ENCODE measurements at places on chromosomes 1 and 21. TPM values are rescaled to one million over a fixed set of nuclear protein-coding genes. Genes with fewer than 3 reads are reported as not detected.

TNNI3K gene
- not detected for total RNA-seq

ARTN gene
- not detected for total RNA-seq

CSMD2 gene
- total RNA-seq: not detected

KCNH1 gene
- total RNA-seq: not detected

AADACL3 gene
- not detected for total RNA-seq

OR6K3 gene
- not detected for total RNA-seq

RGS7 gene
- 0.49 TPM for total RNA-seq

FAM163A gene
- total RNA-seq: not detected

ARMH1 gene
- total RNA-seq: 19.9 TPM

ATP6V1G3 gene
- not detected for total RNA-seq

GRCh38 chr1:74717626-74718025 is 15.2 kb downstream of the CRYZ start:
- no peak overlapping the region for H3K4me3 ChIP-seq
- no peaks in the 10 kb centered on the region for H3K27me3 ChIP-seq
- no peak for DNase-seq
- peaks cover 40% of the 10 kb centered on the region for H3K36me3 ChIP-seq
- no peaks in the 10 kb centered on the region for H3K4me1 ChIP-seq

DNA sequence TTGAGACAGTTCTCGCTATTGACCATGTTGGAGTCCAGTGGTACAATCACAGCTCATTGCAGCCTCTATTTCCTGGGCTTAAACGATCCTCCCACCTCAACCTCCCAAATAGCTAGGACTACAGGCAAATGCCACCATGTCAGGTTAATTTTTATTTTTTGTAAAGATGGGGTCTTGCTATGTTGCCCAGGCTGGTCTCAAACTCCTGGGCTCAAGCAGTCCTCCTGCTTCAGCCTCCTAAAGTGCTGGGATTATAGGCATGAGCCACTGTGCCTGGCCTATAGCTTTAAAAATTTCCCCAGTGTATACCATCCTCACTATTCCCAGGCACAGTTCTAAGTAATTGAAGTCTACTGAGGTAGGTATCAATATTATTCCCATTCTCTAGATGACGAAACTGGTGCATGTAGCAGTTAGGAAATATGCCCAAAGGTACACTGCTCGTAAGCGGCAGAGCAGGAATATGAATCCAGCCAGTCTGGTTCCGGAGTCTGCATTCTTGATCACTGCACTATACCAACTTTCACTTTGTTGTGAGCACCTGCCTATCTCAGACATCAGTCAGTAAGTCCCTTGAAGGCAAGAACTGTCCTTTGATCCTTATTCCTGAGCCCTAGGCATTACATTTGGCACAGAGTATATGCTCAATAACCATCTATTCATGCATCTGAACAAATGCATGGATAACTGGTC is 11.5 kb upstream of the SRP9 start:
- peaks cover 2% of the 10 kb centered on the region for H3K27me3 ChIP-seq
- no peak for DNase-seq
- H3K27ac ChIP-seq: no peak overlapping the region
- H3K36me3 ChIP-seq: no peaks in the 10 kb centered on the region
- H3K4me1 ChIP-seq: peaks cover 6% of the 10 kb centered on the region

- no peaks in the 10 kb centered on the region for H3K36me3 ChIP-seq
- peak overlapping the region; percentile 91 for H3K4me3 ChIP-seq
- DNase-seq: no peak
- H3K27ac ChIP-seq: peak overlapping the region; percentile 46
These were observed 506 bp downstream of the SSX2IP start for GRCh38 chr1:84689514-84690396.

DNA sequence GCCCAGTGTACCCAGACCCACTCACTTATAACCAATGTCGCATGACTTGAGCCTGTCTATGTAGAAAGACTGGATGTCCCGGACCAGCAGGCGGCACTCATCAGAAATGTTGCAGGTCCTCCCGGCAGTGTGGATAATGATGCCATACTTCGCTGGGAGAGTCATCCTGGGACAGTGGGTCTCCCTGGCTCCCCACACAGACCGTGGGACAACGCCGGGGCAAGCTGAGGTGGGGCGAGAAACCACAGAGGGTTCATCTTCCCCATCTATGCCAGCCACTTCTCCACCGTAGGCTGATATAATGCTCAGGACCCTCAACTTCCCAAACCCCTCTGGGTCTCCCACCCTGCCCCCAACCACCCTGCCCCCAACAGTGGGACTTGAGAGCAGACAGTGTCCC is 8.3 kb downstream of the PGLYRP4 start:
- no peak for DNase-seq
- H3K27ac ChIP-seq: no peak overlapping the region
- H3K36me3 ChIP-seq: no peaks in the 10 kb centered on the region
- peaks cover 7% of the 10 kb centered on the region for H3K4me1 ChIP-seq
- no peak overlapping the region for H3K4me3 ChIP-seq

DNA sequence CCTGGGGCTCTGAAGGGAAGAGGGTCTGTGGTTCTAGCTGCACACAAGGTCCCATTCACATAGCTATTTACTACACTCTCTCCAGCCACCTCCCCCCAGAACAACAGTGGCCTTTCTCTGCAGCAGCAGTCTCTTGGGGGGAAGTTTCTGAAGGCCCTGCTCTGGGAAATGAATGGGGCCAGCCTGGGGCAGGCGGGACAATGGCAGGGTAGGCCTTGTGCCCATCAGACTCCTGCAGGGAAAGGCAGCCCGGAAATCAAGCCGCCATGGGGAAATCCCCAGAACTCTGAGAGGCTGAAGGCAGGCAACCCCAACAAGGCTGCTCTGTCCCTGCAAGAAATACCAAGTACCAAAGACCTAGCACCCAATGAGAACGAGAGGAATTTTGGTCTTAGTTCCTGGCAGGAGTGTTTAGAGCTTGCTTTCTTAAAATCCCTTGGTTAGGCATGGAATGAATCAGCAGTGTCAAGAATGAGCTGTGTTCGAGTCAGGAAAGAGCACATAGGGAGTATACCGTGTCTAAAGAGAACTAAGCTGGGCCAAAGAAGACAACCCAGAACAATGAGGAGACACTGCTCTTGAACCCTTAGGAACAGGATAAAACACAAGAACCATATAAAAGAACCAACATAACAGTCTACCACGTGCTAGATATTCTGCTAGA is 11.3 kb downstream of the ARHGEF11 start:
- no peak overlapping the region for H3K4me3 ChIP-seq
- no peak overlapping the region for H3K27ac ChIP-seq
- H3K4me1 ChIP-seq: no peaks in the 10 kb centered on the region
- peaks cover 30% of the 10 kb centered on the region for H3K27me3 ChIP-seq
- H3K36me3 ChIP-seq: no peaks in the 10 kb centered on the region

DNA sequence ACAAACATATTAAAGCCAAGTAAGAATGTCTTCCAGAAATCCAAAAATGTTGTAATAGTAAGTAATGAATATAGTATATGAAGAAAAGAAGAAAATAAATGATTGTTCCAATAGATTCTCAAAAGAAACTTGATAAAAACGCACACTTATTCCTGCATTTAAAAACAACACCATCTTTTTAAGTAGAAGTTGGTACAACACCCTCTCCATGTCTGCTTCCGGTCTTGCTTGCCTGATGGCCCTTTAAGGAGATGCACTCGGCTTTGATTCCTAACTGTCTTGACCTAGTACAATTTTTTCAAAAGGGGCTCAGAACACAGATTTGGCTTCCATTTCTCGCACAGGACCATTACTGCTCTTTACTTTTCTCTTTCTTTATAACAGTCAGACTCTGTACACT is 9.0 kb downstream of the CLCA1 start:
- H3K36me3 ChIP-seq: no peaks in the 10 kb centered on the region
- H3K4me1 ChIP-seq: no peaks in the 10 kb centered on the region
- no peak for DNase-seq
- no peaks in the 10 kb centered on the region for H3K27me3 ChIP-seq
- H3K27ac ChIP-seq: no peak overlapping the region

DNA sequence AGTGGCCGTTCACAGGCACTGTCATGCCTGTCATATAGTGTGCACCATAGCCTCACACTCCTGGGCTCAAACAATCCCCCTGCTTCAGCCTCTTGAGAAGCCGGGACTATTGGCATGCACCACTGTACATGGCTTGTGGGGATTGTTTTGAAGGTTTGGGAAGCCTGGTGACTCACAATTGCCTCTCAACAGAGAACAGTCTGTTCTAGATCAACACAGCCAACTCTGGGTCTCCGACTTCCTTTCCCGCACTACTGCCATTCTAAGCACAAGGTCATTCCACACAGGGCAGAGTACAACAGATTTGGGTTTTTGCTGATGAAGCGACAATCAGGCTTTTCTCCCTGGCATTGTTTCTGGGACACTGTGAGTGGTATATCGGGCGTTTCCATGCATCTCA is 15.5 kb upstream of the AHCTF1 start:
- peaks cover 6% of the 10 kb centered on the region for H3K4me1 ChIP-seq
- H3K27ac ChIP-seq: no peak overlapping the region
- H3K36me3 ChIP-seq: no peaks in the 10 kb centered on the region
- DNase-seq: no peak

DNA sequence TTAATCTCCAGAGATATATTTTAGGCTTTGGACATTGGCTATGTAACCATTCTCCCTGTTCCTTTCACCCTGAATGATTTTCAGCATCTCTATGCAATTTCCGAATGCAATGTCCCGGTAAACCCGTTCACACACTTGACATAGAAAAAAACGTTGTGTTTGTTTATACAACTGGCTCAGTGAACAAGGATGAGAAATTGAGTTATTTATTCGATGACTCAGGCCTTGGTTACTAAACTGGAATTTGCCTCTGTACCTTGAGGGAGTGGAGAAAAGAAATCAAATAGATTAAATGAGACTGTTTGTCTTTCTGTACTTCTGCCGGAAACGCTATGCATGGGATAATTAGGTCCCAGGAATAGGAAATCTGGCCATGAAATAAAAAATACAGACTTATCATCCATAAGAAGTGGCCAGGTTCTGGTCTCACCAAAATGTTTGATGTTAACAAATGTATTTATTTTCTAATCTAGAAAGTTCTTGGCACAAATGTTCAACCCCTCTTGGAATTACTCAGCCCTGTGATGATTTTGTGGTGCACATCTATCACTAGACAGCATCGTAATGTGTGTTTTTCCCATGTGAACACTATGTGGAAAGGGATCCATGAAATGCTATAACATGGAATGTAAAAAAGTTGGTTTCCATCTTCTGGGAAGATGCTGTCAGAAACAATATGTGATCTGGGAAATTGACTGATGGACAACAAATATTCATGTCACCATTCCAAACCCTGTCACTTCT is 253.9 kb downstream of the DUSP10 start:
- no peaks in the 10 kb centered on the region for H3K36me3 ChIP-seq
- peaks cover 2% of the 10 kb centered on the region for H3K27me3 ChIP-seq
- DNase-seq: no peak
- no peaks in the 10 kb centered on the region for H3K4me1 ChIP-seq
- no peak overlapping the region for H3K27ac ChIP-seq
- H3K4me3 ChIP-seq: no peak overlapping the region

- H3K27ac ChIP-seq: no peak overlapping the region
- H3K4me1 ChIP-seq: no peaks in the 10 kb centered on the region
- H3K27me3 ChIP-seq: no peaks in the 10 kb centered on the region
These were observed 763.1 kb downstream of the USP25 start for GRCh38 chr21:16492892-16493291.

GRCh38 chr1:221992427-221992826 is 250.5 kb upstream of the DUSP10 start:
- no peaks in the 10 kb centered on the region for H3K36me3 ChIP-seq
- no peaks in the 10 kb centered on the region for H3K27me3 ChIP-seq
- H3K4me3 ChIP-seq: no peak overlapping the region
- no peak overlapping the region for H3K27ac ChIP-seq
- peaks cover 23% of the 10 kb centered on the region for H3K4me1 ChIP-seq

DNA sequence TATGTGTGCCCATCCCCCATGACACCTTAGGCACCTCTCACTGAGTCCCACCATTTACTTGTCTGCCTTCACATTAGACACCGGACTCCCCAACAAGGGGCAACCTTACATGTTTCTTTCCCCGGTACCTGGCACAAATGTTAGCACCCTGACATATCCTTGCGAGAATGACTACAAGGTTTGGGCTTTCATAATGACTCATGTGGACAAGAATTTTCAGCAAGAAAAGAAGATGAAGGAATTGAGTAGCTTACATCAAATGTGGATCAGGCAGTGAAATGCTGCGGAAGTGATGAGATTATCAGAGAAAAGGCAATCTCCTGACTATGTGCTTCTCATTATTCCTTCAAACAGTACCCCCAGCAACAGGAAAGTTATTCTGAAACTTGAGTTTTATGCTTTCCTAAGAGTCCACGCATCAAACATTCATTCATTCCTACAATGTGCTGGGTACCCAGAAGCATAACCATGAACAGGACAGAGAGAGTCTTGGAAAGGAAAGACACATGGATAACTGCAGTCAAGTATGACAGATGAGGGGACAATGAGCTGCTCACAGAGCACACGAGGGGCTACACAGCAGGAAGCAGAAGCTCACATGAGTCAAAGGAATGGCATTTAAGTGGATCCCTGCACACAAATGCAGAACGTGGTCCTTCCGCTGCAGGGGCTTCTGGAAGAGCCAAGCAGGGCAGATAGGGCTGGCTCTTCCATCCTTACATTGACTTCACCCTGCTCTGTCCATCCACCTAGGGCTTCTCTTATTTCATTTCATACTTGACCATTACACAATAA is 112.1 kb downstream of the PCNX2 start:
- peaks cover 13% of the 10 kb centered on the region for H3K36me3 ChIP-seq
- no peak overlapping the region for H3K27ac ChIP-seq
- H3K27me3 ChIP-seq: no peaks in the 10 kb centered on the region
- H3K4me3 ChIP-seq: no peak overlapping the region
- H3K4me1 ChIP-seq: peaks cover 17% of the 10 kb centered on the region
- no peak for DNase-seq

- H3K27ac ChIP-seq: no peak overlapping the region
- H3K36me3 ChIP-seq: no peaks in the 10 kb centered on the region
- no peaks in the 10 kb centered on the region for H3K27me3 ChIP-seq
- DNase-seq: no peak
These were observed 54.3 kb upstream of the SH3GLB1 start for GRCh38 chr1:86650065-86650464.

DNA sequence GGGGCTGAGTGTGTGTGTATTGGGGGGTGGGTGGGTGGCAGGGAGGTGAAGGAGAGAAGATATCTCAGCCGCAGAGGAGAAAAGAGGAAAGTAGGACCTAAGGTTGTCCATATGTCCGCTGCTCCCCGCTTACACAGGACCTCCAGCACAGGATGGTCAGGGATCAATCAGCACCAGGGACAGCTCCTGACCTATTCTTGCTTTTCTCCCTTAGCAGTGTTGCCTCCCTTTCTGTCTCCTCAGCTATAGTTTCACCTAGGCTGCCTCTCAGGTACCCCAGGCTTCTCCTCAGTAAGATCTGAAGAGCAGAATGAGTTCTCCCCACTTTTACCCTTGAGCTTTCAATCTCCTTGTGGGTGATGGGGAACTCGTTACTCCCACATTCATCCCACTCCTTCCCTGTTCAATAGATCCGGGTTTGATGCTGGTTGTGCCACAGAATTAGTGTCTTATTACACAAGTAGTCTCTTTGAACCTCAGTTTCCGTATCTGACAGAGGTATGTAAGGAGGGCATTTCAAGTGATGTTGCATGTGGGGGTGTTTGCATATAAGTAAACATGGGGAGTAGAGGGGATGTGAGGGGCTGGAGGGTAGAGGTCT is 1.4 kb upstream of the DPH2 start:
- H3K36me3 ChIP-seq: peaks cover 25% of the 10 kb centered on the region
- no peak for DNase-seq
- no peaks in the 10 kb centered on the region for H3K27me3 ChIP-seq
- no peak overlapping the region for H3K27ac ChIP-seq
